Neuronal stem cell (in vitro differentiated cells): ENCODE measurements at places on chromosomes 3 and 15.

DNA sequence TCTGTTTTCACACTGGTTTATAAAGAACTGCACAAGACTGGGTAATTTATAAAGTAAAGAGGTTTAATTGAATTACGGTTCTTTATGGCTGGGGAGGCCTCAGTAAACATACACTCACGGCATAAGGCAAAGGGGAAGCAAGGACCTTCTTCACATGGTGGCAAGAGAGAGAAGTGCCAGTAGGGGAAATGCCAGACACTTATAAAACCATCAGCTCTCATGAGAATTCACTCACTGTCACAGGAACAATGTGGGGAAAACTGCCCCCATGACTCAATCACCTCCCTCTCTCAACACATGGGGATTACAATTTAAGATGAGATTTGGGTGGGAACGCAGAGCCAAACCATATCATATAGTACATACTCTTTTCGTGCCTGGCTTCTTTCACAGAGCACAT lies 42.4 kb downstream of the MAP2K1 start:
- no peak for DNase-seq

DNA sequence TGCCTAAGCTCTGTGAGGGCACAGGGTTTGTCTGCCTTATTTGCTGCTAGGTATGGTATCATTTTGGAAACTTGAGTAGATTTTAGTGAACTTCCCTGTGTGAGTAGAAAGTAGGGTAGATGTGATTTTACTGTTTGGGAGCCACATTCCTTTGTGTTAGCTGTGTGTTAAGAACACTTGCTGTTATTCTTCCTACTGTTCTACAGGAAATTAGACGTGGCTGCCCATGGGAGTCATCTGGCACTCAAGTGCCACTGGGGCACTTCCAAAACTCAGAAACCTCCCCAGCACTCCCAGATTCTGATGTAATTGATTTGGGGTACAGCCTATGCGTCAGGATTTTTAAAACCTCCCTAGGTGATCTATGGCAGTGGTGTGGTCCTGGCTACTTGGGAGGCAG lies 369.9 kb upstream of the C2CD4B start:
- DNase-seq, result no peak

- no peak for DNase-seq
Observed at GRCh38 chr3:161489395-161489794, 7.2 kb upstream of the OTOL1 start.

GRCh38 chr3:26839001-26839400 lies 216.4 kb downstream of the LRRC3B start:
- DNase-seq, result no peak

DNA sequence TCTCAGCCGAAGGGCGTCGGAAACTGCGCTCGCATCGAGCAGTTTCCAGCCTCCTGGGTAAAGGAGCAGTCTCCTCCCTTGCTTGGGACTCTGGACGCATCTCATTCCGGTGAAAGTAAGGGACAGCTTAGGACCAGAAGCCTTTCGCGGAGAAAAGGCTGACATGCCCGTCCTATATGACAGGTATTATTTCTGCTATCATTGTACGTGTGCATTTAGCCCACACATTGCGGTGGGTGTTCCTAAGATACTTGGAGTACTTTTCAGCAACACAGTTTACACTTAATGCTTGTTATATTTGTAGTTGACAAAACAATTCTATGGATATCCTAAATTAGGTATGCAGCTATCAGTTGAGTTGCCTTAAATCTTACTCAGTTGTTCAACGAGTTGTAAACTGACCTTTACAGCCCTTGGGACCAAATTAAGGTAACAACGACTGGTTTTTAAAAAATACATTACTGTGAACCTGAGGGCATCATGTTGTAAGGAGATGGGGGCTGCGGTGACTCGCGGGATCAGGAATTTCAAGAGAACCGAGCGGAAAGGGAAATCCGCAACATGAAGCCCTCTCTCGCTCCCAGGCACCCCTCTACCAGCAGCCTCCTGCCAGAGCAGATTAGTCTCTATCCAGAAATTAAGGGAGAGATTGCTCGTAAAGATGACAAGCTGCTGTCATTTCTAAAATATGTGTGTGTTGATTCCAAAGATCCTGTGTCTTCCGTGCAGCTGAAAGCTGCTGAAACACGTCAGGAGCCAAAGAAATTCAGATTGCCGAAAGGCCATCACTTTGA lies 632 bp upstream of the COPS2 start:
- DNase-seq, result peak; percentile 17

DNA sequence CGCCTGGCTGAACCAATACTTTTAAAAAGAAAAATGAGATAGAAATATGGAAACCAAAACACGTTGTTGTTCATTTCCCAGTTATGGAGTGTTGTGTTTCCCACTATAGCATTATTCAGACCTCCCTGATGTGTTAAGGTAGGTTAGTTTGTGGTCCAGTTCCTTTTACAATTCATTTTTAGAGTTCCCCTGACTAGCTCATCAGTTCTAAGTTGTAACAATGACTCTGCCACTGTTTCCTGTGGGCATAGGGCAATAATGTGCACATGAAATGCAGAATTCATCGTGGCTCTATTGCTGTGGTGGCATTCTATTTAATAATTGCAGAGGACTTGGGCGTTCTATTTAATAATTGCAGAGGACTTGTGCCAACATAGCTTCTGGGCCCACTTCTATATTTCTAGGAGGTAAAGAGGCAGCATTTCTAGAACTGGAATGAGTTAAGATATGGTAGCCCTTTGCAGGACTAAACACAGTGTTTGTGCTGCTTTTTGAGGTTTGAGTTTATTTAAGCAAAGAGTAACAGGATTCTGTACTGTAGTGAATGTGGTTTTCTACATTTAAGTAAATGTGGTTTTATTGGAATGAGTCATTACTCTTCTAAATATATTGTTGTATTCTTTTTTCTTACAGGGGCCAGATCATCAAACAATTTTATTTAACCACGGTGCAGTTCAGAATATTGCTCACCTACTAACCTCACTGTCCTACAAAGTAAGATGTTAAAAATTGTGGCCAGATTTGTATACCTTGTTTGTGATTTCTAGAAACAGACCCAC lies 47.5 kb downstream of the ARMC8 start:
- no peak for DNase-seq

GRCh38 chr3:128787256-128788253 lies 61.6 kb downstream of the RAB7A start:
- no peak for DNase-seq

DNA sequence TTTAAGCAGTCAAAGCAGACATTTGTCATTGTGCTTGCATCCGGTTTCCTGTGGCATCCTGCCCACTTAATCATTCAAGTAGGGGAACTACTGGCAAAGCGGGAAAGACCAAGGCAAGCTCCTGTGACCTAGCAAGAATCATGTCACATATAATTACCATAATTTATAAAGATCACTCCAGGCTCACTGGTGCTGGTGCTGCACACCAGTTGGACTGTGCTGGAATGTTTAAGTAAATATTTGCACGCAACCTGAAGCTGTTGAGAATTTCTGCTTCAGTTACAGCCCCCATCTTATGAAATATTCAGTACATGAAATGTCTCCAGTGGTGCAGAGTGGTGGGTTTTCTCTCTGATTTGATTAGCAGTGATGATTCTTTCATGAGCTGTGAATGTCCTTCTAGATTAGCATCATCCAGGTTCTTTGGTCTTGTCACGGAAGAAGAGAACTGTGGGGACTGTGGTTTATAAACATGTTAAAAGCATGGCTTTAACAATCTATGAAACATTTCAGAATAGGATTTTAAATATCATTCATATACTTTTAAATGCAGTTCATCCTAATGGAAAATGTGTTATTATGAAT lies 621.3 kb upstream of the EPHA6 start:
- no peak for DNase-seq
